ENCODE measurements at places on chromosomes 5 and 9. TPM values are rescaled to one million over a fixed set of nuclear protein-coding genes. Genes with fewer than 3 reads are reported as not detected.
A peak's percentile ranks its signal among the peaks of the same experiment; 100 is the strongest.

GRCh38 chr5:439636-440035, 3.3 kb upstream of the EXOC3 start:
- no peak for DNase-seq

DNA sequence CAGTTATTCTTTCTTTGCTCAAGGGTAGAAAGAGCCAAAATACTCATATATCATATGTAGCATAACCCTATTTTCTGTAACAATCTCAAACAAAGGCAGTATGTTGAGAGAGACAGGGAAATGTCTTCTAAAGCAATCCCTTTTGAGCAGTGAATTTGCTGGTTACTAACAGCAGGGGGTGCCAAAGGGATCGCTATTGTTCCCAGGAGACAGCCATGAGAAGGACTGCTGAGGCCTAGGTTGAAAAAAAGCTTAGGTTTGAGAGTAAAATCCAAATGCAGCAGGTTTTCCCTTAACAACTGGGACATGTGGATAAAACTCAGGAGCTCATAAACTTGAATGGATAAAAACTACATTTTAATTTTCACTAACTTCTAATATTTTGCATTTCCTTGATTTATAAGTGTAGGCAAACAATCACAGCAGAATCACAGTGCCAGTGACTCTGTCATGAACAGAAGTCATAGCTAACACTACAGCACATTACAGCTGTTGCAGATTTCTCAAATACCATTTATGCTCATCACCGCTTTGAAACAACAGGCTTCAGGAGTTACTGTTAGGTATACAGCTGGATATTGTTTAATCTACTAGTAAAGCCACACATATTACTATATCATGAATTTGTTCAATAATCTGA, 148.4 kb downstream of the MAPKAP1 start:
- DNase-seq = peak; percentile 89

GRCh38 chr5:82918311-82919031, 158.7 kb downstream of the TMEM167A start:
- no peak for DNase-seq

- no peak for DNase-seq
Measured at GRCh38 chr5:10063997-10064396, 185.7 kb downstream of the ATPSCKMT start.

- peak; percentile 43 for DNase-seq
Measured at GRCh38 chr9:93071464-93071863, 13.0 kb downstream of the SUSD3 start.

DNA sequence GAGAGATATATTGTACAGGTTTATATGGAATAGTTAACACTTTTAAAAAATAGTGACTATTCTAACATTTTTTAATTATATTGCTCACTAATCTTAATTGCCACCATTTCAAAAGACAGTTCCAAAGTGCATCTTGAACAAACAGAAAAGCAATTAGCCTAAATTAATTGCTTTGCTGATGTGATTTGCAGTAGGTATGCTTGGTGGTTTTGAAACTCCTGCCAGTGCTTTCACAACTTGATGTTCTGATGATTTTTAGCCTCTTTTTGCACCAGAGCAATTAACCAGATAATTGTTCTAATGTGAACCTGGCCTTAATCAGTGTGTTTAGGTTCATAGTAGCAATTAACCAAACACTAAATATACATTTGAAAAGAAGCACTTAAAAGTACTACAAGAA, 207.6 kb downstream of the FBXL17 start:
- DNase-seq = no peak

DNA sequence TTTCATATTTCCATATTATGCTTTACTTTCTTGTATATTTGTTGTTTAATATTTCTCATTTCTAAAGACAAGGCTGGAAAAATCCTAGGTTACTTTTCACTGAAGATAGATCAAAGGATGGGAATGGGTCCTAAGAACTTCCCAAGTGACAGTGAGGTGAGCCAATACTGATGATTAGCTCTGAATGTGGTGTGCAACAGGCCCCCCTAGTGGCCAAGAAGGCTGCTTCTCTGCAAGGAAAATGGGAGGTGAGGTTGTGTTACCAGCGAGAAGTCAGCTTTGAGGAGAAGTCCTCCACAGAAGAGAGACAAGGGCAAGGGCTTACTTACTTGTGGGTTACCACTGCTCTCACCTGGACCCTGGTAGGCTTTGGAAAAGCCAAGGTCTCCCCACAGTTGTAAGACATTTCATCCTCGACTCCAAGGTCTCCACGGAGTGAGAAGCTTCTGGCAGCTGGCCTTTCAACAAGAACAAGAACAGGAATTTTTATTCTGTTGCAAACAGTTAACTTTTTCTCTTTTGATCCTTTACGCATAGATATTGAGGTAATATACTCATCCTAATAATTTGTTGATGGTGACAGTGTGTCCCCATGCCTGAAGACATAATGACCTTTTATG, 69.9 kb downstream of the MAMDC2 start:
- peak; percentile 83 for DNase-seq

DNA sequence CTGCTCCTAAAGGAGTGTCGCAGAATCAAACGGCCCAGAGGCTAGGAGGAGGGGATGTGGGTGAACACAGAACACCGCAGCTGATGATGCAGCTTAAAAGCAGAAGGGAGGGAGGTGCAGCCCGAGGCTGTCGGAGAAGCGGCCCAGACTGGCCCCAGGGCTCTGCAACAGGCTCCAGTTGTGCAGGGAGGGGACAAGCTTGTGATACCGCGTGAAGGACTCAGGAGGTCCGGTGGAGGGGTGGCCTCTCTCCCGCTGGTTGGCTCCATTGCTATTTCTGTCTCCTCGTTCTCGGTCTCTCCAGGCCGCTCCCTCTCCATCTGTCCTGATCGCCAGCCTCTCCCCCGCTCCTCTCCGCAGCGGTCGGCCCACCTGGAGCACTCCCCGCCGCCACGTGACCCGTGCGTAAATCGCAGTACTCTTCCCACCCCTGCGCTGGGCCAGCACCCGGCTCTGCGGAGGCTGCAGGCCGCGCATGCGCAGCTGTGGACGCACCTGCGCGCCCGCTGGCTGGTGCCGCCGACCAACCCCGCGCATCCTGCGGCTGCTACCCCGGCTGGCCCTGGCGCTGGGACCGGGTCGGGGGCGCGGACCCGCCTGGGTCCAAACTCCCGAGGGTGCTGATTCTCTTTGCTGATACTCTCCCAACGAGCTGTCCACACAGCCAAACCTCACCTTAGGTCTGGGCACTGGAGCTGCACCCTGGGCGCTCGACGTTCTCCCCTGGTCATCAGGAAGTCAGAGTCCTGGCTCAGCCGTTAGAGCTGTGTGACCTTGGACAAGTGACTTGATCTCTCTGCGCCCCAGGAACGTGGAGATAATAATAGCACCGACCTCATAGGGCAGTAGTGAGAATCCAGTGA, 3.7 kb upstream of the STXBP1 start:
- peak; percentile 59 for DNase-seq

Gene PCDHGA5
- total RNA-seq = 0.74 TPM

Gene PCDHGB3
- 3.6 TPM for total RNA-seq
